Stimulated activated CD4-positive, alpha-beta T cell treated with anti-CD3 and anti-CD28 coated beads, Interleukin-4, amount 100 ng/mL, for 4 hours (primary cell): ENCODE measurements at places on chromosomes 6 and 20.

GRCh38 chr6:14964556-14965270, 281.2 kb upstream of the JARID2 start:
- no peak for DNase-seq

DNA sequence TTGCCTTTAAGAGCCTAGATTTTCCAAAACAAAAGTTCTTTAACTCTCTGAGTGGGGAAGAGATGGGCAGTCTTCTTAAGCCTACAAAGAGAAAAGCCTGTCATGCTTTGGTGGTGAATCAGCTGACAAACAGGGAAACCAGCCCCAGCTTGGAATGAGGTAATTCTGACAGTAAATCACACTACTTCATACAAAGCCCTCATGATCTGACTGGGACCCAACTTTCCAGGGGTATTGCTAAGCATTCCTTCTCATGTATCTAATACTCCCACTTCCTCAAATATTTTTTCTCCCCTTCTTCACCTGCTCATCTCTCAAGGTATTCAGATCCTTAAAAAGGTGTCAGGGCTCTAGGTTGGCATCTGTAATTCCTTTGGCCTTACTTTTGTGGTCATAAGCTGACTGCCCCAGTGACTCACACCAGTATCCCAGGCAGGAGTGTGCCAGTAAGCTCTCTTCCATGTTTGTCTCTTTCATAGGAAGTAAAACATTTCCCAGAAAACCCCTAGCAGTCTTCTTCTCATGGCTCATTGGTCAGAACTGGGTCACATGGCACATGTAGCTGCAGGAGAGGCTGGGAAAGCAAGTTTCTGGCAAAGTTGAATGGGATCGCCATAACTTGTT, 15.0 kb upstream of the TBC1D22B start:
- DNase-seq = no peak

DNA sequence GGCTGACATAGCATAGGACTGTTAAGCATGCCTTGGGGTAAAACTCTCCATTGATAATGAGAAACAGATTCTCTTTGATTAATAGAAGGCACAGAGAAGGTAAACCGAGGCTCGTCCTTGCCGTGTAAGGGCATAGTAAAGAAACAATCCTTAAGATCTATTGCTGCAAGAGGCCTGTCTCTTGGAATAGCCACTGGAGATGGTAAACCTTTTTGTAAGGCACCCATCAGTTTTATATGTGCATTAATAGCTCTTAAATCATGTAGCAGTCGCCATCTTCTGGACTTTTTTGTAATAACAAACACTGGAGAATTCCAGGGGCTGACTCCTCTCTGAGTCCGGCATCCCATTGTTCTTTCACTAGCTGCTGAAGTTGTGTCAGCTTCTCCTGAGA, 8.4 kb upstream of the ABHD12 start:
- DNase-seq = no peak

- DNase-seq = no peak
Observed at GRCh38 chr20:62554214-62554897, 78.6 kb upstream of the GATA5 start.

DNA sequence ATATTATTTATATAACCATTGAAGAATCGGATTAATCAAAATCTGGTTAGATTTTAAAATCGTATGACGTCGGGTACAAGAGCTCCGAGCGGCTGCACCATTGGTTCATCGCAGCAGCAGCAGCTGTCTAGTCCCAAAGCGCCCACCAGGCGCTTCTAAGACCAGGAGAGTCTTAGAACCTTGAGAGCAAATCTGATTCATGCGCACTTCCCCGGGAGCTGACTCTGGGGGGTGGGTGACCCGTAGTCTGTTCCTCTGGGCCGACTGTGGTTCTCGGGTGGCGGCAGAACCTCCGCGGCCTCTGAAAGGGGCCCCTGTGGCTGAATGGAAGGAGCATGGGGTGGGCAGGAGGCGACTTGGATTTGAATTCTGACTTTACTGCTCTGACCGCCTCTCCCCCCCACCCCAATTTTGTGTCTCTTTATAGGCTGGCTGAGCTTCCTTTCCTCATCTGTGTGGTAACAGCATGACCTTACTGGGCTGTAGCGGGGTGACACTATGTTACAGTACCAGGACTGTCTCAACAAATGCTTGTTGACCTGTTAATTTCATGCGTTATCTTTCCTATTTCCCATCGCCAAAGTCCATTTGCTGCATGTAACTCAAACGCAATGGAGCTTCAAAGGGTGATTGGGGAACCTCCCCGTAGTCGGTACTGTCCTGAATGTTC, 119.7 kb downstream of the RTN4IP1 start:
- DNase-seq = no peak

DNA sequence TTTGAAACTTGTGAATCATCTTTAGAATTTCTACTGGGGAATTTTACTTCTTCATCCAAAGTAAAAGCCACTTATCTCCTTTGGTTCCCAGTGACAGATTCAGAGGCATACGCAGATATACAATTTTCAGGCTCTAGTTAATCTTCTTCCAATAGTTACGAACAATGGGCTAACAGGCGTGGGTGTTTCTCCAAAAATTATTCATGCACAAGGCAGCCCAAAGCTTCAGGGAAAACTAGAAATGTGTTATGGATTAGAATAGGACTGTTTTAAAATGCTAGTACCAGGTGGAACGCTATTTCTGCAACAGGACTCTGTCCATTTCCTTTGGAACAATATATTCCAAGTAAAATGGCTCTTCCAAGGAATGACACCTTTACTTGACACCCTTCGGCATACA, 102.2 kb downstream of the ZNF217 start:
- DNase-seq = no peak

DNA sequence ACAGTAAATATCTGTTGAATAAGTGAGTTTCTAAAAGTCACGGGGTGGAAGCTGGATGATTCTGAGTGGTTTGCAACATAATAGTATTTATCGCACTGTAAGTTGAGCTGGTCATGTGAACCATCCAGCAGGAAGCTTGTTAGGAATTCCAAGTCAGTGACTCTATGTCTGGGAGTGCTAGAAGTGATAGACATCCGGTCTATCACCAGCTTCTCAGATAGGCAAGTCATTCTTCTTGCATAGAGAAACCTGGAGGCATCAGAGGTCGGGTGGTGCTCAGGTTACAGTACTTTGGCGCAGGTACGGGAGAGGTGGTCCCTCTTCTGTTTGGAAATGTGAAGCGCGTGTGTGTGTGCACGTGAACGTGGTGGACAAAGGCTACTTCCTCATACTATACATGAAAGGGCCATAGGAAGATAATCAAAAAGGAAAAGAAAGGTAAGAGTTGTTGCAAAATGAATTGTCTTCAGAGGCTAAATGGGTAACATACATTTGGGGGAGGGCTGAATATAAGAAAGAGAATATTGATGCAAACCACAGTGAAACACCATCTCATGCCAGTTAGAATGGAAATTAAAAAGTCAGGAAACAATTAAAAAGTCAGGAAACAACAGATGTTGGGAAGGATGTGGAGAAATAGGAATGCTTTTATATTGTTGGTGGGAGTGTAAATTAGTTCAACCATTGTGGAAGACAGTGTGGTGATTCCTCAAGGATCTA, 299.3 kb upstream of the ZFP64 start:
- no peak for DNase-seq

DNA sequence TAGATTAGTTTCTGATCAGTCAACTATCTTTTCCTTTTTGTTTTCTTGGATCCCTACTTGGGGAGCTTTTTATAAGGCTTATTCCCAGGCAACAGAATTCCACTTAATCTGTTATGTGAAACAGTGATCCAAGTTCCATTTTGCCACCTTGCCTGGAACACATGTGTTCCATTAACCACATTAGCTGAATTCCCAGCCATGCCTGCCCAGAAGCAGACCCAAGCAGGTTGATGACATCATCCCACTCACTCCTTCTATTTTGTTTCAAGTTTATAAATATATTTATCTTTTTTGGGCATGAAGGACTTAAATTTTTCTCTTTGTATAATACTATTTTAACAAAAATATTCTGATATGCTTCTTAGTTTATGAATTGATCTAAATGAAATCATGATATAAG, 587.4 kb downstream of the GRIK2 start:
- no peak for DNase-seq

GRCh38 chr20:38208088-38208487, 43.0 kb upstream of the TGM2 start:
- DNase-seq = no peak

- no peak for DNase-seq
Observed at GRCh38 chr6:75691012-75691411, 58.0 kb upstream of the MYO6 start.

GRCh38 chr20:13085275-13085674, 76.5 kb downstream of the SPTLC3 start:
- no peak for DNase-seq

DNA sequence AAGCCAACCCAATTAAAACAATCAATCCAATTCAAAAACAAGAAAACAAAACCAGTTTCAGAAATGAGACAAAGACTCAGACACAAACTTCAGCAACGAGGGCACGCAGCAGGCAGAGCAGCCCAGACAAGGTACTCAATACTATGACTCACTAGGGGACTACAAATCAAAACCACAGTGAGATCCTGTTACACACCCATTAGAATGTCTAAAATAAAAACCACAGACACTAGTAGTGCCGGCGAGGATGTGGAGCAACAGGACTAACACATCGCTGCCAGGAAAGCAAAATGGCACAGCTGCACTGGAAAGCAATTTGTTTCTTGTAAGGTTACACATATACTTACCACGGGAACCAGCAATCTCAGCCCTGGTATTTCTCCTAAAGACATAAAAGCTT, 28.4 kb upstream of the MAS1L start:
- peak; percentile 8 for DNase-seq

DNA sequence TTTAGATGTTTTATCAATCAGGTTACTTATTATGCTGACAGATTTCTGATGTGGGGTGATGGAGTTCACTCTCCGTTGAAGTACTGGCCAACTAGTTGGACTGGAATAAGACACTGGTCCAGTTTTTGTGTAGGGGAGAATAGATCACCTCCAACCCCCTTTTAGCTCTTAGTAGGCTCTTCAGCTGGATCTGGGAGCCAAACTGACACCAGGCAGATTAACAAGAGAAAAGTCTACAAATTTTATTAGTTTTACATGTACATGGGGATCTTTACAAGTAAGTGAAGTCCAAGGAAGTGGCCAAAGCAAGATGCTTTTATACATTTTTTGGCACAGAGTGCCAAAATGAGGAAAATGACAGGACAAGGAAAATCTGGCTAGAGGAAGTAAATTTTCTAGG, 107.1 kb downstream of the UBE3D start:
- no peak for DNase-seq

- no peak for DNase-seq
Observed at GRCh38 chr6:31826793-31827285, 699 bp upstream of the HSPA1B start.
